ENCODE measurements at places on chromosomes 6 and 20. TPM values are rescaled to one million over a fixed set of nuclear protein-coding genes. Genes with fewer than 3 reads are reported as not detected.

DNA sequence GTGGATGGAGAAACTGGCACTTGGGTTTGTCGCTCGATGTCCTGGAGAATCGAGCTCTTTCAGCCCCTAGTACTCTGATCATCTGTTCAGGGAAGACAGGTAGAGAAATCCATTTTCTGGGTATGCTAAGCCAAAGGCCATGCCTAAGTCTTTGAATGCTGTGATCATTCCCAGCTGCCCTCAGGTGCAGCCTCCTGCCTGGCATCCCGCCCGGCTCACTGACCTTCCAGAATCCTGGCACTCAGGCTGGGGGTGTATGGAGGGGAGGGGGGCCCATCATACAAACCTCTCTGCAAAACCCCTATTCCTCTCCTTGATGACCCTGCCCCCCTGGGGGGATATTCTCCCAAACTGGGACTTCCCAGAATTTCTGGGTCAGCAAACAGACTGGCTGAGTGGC lies 28.6 kb downstream of the C20orf203 start:
- no peak for DNase-seq

GRCh38 chr6:44826025-44826676 lies 438.6 kb downstream of the CDC5L start:
- no peak for DNase-seq

Gene NHSL1
- total RNA-seq: 1.6 TPM

DNA sequence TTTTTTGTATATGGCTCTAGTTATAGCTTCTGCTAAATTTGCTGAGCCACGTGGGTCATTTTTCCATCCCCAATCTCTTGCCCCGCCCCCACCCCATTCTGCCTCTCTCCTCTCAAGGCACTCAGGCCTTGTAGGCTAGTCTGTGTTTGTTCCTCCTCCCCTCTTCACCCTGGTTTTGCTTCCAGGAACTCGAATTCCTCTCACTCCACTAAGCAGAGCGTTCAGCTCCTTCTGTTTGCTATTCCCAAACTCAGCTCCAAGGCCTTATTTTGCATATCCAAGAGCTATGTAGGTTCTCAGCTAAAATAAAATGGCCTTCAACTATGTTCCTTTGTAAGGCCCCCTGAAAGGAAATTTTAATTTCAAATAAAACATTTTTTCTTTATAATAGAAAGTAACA lies 1293.7 kb downstream of the EPHA7 start:
- DNase-seq: no peak

Gene PLCB1
- total RNA-seq: 3.4 TPM

GRCh38 chr6:41727705-41728072 lies 7.7 kb downstream of the TFEB start:
- DNase-seq: no peak

All from activated T-cell treated with anti-CD3 and anti-CD28 coated beads, Interleukin-2, amount 50 U/mL, for 72 hours (primary cell).